CD4-positive, alpha-beta T cell treated with Interleukin-2 at 100 ng/mL for 4 hours (primary cell): ENCODE measurements at places on chromosomes 4 and X.

GRCh38 chr4:82799006-82799881 lies 648 bp upstream of the SCD5 start:
- DNase-seq: no peak

DNA sequence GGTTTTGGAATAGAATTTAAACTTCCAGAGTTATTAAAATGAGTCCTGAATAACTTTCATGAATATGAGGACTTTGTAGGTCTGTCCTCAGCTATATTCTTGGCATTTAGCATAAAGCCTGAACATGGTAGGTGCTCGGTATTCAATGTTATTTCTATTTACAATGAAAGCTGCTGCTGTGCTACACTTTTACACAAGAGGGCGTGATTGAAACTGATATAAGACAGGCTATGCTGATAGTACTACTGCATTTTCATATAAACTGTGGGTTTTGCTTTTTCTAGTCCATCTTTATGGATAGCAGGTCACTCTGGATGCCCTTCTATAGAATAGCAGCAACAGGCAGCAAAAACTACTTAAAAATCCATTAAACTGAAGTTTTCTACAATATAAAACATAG lies 12.3 kb upstream of the GNPDA2 start:
- DNase-seq: peak; percentile 6

- DNase-seq: peak; percentile 53
Measured at GRCh38 chrX:154436983-154437752, at the start of gene GDI1. GDI1 (plus strand) TSS chrX:154437154; CDS start chrX:154437255, 101 bp downstream.

GRCh38 chr4:183118141-183118540 lies 19.1 kb downstream of the WWC2 start:
- DNase-seq: no peak

GRCh38 chr4:152697284-152698088 lies 17.7 kb upstream of the TMEM154 start:
- DNase-seq: no peak

GRCh38 chr4:18816228-18816895 lies 794.8 kb upstream of the LCORL start:
- DNase-seq: no peak
